Activated T-helper 1 cell treated with anti-CD3 and anti-CD28 coated beads, Interleukin-2, amount 50 U/mL, for 16 hours (primary cell): ENCODE measurements at places on chromosomes 3 and 15.

- no peak for DNase-seq
These were observed 148.7 kb downstream of the LRRK1 start for GRCh38 chr15:101067660-101068522.

GRCh38 chr3:58249358-58250092, 11.9 kb downstream of the ABHD6 start:
- DNase-seq, result no peak

GRCh38 chr3:127097072-127097405, 95.9 kb upstream of the PRR23E start:
- DNase-seq, result no peak

GRCh38 chr3:15171096-15171495, 35.0 kb upstream of the CAPN7 start:
- DNase-seq, result no peak

DNA sequence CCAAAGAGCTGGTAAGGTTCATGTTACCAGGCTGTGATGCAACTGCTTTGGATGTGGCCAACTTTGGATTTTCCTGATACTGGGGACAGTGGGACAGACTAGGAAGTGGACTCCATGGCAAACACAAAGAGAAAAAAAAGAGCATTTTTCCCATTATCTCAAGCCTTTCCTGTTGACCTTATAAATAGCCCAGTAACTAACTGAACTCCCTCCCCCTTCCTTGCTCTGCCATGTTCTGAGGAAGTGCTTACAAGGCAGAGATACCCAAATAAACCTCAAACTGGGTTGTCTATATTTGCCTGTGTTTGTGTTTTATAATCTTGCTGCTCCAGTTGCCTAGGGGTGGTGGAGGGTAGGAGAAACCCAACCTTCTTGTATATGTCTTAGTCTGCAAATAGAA, 27.3 kb upstream of the SLC9A9 start:
- no peak for DNase-seq

DNA sequence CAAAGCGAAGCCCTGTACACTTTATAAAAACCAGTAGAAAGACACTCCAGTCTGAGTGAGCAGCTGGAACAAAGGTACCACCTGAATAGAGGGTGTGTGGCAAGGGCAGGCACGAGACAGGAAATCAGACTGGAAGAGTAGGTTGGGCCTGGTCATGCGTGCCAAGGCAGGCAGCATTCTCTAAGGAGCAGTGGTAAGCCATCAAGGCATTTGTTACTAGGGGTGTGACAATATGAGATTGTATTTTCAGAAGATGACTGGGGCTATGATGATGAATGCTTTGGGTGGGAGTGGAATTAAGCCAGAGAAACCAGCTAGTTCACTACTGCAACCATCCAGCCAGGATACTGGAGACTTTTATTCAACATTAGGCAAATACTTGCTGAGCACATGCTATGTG, 5.0 kb downstream of the JMJD7 start:
- no peak for DNase-seq

DNA sequence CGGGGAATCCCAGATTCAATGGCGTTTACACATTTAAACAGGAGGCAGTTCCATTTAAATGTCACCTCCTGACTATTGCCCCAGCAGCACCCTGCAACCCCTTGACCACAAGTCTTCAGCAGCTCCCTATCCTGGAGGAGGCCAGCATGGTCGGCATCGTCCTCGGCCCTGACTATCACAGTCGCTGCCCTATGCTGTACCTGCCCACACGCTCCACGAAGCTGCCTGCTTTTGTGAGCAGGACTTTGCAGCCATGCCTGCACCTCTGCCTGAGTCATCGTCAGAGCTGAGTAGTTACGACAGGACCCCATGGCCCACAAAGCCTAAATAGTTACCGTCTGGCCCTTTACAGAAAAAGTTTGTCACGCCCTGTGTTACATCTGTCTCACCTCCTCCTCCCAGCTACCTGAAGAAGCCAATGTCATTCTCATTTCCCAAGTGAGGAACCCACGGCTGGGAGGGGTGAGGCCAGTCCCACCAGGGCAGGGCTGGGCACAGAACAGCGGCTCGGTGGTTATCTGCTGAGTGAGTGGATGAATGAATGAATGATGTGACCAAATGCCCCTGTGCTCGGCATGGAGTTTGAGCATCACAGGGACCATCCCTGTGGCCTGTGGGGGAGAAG, 47.8 kb upstream of the IQSEC1 start:
- DNase-seq, result no peak

DNA sequence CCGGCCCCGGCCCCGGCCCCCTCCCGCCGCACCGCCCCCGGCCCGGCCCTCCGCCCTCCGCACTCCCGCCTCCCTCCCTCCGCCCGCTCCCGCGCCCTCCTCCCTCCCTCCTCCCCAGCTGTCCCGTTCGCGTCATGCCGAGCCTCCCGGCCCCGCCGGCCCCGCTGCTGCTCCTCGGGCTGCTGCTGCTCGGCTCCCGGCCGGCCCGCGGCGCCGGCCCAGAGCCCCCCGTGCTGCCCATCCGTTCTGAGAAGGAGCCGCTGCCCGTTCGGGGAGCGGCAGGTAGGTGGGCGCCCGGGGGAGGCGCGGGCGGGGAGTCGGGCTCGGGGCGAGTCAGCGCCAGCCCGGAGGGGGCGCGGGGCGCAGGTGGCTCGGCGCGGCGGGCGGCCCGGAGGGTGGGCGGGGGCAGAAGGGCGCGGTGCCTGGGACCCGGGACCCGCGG, 352 bp downstream of the CHRD start:
- no peak for DNase-seq

DNA sequence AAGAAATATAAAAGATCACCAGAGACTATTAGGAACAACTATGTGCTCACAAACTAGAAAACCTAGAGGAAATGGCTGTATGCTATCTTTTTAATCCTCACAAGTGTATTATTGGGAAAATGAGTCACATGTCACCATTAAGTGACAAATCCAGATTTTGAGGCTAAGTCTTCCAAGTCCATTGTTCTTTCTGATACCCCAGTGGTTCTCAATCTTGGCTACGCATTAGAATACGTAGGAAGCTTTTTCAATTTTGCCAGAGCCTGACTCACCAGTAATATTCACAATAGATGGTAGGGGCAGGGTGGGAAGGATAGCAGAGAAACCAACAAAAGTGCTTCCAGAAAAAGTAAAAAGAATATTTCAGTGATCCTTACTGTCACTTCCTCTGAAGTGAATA, 117.0 kb downstream of the FILIP1L start:
- DNase-seq, result no peak

DNA sequence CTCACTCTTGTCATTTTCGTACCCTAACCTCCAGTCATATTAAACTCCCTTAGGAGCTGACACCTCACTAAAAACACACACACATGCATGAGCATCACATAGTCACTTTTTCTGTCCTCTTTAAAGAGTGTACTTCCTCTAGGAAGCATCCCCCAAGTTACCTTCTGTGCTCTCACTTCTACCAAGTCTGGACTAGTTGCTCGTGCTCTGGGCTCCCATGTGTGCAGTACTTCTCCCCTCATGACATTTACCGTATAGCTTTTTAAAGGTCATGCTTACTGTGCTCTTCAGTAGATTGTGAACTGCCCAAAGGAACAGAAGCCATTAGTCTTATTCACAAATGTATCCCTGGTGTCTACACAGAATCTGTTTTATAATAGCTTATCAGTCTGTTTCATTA, 42.0 kb downstream of the CRYBG3 start:
- DNase-seq, result no peak

GRCh38 chr15:93164409-93164808, 75.4 kb upstream of the RGMA start:
- DNase-seq, result no peak

DNA sequence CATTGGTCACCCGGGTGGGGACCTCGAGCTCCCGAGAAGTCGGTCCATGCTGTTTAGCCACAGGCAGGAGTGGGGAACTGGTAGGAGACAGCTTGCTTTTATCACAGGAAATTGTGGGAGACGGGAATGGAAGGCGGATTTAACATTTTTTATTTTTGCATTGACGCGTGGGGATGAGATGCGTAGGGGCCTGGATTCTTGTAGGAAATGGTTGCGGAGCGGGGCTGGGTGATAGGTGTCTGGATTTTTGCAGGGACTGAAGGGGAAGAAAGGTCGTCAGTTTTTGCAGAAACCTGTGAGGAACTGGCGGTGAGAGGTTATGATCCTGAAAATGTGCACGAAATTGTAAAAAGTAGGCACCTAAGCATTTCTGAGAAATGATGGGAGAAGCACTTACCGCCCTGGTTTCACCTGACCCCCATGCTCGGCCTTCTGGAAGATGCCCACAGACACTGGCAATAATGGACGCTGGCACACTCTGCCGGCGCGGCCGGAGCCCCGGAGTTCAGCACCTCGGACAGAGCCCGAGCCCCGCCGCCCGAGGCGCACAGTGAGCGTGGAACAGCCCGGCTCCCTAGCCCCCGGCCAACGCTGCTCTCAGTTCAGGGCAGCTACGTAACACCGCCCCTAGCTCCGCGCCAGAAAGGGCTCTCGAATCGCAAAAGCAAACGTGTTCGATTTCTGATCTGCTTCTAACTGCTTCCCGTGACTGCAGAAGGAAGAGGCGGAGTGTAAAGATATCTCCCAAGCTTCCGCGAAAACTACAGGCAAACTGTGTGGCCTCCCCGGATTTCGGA, 928 bp downstream of the ANKRD34C start:
- DNase-seq, result no peak

- DNase-seq, result no peak
These were observed 12.2 kb downstream of the MUC20 start for GRCh38 chr3:195732940-195733339.

DNA sequence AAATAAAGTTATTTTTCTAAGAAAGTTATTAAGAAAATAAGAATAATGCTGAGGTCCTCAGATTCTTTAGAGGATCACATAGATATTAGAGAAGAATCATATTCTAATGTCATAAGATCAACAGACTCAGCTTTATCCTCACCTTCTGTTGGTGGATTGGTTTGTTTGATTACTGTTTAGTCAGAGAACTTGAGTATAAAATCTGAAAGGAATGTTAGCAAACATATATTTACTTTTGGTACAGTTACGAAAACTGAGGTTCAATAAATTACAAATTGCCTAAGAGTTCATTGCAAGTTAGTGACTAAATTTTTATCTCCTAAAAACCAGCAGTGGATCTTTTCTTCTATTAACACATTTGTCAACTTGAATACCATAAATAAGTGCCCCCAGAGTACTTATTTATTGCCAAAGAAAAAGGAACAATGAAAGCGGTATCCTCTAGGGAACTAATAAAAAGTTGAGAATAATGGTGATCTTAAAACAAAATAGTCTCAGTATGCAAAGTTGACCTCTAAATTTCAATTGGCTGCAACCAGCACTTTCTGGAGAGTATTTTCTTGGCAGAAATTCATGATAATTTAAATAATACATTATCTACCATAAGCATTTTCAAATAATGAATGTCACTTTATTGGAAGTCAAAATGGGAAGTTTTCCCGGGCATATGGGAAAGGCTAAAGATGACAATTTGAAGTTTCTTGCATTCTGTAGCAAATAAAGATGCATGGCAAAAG, 296.8 kb downstream of the OTOL1 start:
- no peak for DNase-seq

DNA sequence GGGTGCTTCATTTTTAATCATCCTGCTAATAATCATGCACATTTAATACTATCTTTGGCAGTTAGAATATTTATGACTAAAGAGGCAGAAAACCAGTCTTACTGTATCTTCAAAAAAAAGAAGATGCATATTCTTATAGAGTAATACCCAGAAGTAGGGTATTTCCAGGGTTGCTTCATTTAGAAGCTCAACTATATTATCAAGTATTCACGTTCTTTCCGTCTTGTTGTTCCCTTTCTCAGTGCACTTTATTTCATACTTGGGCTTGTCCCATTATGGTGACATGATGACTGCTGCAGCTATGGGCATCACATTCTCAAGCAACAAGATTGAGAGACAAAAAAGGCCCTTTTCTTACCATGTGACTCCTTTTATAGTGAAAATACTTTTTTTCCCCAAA, 96.8 kb upstream of the ASB14 start:
- no peak for DNase-seq

DNA sequence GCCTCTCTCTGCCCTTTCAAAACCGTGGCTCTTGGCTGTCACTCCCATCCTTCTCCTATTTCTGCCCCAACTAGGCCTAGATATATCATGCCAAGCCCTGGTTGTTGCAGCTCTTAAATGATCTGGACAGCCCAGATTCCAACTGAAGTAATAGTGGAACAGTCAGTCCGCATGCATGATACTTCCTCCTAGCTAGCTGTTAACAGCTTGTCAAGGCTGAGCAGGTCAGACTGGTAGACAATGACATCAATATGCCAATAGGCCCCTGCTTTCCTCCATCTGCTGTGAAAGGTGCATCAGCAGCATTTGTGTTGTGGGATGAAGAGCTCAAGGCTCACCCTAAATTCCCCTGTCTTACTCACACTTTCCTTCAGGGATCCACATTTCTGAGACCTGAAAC, 527.7 kb upstream of the TGFBR2 start:
- no peak for DNase-seq

DNA sequence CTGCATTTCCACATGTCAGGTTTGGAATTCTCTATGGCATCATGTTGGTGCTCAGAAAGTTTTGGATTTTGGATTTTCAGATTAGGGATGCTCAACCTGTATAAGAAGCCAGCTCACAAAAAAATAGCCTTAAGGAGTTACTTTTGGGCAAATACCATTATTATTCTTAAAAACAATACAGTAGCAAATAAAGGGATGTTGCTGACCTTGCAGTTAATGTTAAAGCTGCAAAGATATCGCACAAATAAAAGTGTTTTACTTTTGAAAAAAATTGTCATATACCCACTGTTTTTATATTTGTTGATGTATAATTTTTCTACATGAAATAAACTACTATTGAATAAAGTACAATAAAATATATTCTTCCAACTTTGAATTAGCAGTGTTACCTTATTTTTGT, 60.1 kb downstream of the LYSMD4 start:
- no peak for DNase-seq

GRCh38 chr3:131981323-131981722, 53.5 kb downstream of the CPNE4 start:
- DNase-seq, result no peak
